Lower lobe of right lung (tissue), 2 donors: ENCODE measurements at places on chromosomes 6 and 20.

GRCh38 chr6:168650671-168651111, 209.7 kb downstream of the SMOC2 start:
- DNase-seq = peak; percentile 70

DNA sequence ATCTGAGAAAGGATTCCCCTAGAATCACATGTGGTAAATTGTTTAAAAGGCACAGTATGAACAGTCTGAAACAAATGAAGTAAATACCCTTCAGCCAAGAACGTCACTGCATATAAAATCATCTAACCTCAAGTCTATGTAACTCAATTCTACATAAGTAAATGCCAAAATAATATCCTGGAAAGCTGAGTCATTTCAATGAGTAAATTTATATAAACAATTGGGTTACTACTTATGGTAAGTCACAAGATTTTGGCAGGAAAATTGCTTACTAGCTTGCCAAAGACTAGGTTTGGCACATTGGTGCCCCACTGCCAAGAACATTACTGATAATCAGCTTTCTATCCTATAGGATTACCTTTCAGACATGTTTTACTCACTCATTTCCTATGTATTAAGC, 8.4 kb downstream of the GMDS start:
- DNase-seq = no peak

- no peak for DNase-seq
Measured at GRCh38 chr6:163999475-164000125, 585.1 kb downstream of the QKI start.

DNA sequence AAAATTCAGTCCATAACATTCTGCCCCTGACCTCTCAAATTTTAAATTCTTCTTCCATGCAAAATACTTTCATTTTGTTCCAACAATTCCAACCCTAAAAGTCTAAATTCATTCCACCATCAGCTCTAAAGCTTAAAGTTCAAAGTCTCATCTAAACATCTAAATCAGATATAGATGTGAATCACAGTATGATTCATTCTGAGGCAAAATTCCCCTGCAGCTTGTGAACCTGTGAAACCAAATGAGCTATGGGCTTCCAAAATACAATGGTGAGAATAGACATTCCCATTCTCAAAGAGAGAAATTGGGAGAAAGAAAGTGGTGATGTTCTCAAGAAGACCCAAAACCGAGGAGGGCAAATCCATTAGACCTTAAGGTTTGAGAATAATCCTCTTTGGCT, 309.8 kb downstream of the HIVEP2 start:
- DNase-seq = no peak

DNA sequence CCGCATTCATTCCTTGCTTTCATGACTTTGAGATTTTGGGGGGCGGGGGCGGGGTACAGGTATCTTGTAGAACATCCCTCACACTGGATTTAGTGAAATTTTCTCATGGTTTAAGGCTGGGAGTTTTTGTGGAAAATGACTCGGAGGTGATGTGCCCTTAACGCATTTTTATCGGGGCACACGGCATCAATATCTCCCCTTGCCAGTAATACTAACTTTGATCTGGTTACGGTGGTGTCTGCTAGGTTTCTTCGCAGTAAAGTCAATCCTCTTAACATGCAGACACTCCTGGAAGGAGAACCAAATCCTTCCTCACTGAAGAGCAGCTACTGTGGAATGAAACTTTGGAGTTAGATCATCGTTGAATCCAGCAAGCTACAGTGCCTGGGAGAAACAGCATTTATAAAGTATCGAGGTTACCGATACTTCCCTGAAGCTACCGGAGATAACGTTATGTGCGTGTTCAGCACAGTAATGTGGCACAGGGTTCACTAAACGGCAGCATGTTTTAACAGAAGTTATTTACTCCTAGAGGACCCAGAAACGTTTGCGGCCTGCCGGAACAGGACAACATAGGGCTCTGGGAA, 1.2 kb upstream of the DYNLRB1 start:
- no peak for DNase-seq

GRCh38 chr6:39907871-39908575, 26.2 kb downstream of the MOCS1 start:
- DNase-seq = no peak

DNA sequence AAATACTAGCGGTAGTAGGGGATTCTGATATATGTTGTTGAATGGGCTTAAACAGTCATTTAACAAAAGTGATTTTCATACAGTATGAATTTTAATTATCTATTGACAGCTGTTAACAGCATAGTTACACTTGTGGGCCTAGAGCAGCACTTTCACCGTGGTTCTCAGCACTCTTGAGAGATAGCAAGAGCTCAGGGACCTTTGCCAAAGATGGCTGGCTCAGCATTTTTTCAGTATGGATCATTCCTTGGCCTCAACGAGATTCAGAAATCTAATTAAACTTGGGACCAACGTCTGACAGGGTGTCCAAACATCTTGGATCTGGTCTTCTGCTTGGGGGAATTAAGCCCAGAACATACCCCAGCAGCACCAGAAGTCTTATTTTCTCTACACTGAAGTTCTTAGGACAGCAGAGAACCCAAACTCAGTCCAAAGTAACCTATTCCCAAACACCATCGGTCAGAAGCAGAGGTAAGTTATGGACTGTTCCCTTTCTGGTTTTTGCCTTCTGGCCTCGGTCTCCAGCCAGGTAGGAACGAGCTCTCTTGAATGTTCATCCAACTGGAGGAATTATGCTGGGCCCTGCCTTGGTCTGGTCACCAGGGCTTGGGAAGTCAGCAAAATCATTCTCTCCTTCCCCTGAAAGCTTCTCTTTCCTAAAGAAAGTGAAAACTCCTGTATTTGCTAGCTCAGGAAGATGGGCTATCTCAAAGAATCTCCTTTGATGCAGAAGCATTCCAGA, 25.7 kb downstream of the PRPH2 start:
- DNase-seq = no peak

DNA sequence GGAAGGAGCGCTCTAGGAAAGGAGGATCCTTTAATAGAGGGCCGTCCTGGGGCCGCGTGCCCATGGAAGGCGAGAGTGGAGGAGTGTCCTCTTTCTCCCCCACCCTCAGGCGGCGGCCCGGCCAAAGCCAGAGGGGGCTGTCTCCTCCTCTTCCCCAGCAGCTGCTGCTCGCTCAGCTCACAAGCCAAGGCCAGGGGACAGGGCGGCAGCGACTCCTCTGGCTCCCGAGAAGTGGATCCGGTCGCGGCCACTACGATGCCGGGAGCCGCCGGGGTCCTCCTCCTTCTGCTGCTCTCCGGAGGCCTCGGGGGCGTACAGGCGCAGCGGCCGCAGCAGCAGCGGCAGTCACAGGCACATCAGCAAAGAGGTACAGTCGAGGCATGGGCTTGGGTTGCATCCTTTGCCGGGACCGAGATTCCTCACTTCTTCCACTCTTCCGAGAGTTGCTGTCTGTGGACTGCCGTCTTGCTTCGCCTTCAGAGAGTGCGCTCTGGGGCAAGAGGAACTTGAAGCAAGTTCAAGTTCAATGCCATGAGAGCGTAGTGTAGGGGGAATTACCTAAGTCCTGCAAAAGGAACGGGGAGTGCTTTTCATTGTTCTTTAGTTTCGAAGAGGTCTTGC, at the start of gene LAMA2:
Gene LAMA2 (plus strand): TSS at position 148 of the 621 bp plus-strand sequence. CDS start 108 bp downstream, at position 256.
- peak; percentile 57 for DNase-seq

- no peak for DNase-seq
Measured at GRCh38 chr20:61523145-61523544, 271.1 kb downstream of the CDH4 start.

GRCh38 chr6:55941702-55942101, 66.3 kb upstream of the BMP5 start:
- DNase-seq = no peak

- no peak for DNase-seq
Measured at GRCh38 chr20:21167261-21167660, 41.4 kb downstream of the KIZ start.

DNA sequence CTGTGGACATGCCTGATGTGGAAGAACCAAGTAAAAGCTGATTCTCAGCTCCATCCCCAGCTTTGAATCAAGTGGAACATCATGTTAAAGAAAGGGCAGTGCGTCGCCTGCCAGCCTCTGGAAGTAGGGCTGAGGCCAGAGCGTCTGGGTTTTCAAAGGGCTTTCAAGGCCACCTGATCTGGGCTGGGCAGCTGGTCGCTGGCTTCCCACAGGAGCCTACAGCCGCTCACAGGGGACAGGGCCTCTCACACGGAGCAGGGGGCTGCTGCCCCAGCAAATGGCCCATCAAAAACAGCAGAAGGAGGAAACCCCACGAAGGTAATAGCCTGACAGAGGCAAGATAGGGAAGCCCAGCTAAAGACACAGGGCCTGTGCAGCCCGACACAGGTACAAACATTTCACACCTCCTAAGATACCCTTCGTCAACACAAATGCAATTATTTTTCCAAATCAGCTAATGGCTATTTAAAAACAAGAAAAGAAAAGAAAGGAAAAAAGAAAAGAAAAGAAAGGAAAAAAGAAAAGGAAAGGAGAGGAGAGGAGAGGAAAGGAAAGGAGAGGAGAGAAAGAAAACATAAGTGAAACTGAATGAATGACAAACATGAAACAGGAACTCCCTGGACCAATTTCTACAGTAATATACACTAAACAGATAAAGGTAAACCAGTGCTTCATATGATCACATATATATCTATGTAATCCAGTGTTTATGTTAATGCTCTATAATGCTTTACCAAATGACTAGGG, 24.8 kb downstream of the RRBP1 start:
- no peak for DNase-seq

DNA sequence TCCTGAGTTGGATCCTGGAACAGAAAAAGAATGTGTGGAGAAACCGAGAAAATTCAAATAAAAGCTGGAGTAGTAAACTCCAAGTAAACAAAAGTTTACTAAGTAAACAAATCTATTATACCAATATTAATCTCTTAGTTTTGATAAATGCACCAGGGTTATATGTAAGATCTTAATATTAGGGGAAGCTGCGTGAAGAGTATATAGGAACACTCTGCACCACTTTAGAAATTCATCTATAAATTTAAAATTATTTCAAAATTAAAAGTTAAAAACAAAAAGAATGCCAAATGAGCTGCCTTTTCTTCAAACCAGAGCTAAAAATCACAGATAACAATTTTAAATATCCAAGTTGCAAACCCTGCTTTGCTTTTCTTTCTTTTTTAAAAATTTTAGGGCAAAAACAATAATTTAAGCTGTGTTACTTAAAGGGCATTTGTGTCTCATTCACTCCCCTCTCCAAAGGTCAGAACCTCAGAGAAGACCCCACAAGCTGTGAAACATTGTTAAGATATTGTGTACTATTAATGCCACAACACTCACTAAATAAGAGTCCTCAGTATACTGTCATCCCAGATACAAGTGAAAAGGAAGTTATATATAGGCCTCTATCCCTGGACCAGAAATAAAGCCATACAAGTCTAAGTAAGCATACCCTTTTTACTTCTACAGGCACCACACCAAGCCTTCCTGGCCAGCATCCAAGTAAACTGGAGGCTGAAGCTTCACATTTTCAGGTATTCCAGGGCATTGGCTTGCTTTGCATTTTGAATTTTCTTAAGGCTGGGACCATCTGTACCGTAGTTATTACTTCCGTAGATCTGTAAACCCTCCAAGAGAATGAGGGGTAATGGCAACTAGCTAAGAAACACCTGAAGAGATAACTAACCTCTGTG, 7.0 kb downstream of the DNAAF9 start:
- no peak for DNase-seq

- no peak for DNase-seq
Measured at GRCh38 chr6:144143878-144144277, 6.4 kb upstream of the STX11 start.

DNA sequence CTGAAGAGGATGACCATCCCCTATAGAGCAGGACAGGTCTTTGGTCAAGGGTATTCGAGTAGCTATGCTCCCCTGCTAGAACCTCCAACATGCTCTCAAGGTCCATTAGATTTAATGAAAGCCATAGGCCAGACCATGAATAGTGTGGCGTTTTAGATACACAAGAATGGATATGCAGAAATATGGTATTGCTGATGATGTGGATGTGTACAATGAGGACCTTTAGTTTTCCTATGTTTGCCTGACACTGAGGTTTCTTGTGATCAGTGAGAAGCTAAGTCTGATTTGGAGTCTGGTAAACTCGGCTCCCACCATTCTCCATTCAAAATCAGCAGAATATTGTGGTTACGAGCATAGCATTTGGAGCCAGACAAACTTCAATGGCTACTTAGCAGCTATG, 125.6 kb downstream of the TSHZ2 start:
- DNase-seq = no peak

DNA sequence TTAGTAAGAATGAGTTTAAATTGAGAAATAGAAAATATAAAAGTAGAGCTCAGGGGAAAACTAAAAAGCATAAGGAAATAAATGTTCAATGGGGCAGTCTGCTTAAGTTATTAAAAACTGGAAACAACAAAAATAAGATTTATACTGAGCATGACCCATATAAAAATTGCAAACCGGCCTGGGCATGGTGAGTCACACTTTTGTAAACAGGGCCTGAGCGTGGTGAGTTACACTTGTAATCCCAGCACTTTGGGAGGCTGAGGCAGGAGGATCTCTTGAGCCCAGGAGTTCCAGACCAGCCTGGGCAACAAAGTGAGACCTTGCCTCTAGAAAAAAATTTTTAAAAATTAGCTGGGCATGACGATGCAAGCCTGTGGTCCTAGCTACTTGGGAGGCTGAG, 74.6 kb downstream of the TMEM244 start:
- no peak for DNase-seq

GRCh38 chr6:166743406-166744222, 116.6 kb upstream of the RPS6KA2 start:
- no peak for DNase-seq

DNA sequence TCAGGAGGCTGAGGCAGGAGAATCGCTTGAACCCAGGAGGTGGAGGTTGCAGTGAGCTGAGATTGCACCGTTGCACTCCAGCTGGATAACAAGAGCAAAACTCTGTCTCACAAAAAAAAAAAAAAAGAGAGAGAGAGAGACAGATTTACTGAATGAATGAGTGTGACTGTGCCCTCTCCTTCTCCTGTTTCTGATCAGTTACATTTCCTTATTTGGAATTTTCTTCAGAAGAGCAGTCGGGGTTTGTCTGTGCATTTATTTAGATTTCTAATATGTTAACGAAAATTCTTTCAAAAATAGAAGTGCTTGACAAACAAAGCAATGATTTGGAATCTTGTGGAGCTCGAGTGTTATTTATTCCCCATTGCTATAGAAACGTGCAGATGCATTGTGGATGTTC, 6.4 kb upstream of the LRRN4 start:
- no peak for DNase-seq

GRCh38 chr6:151393410-151393809, 2.1 kb upstream of the ZBTB2 start:
- no peak for DNase-seq

DNA sequence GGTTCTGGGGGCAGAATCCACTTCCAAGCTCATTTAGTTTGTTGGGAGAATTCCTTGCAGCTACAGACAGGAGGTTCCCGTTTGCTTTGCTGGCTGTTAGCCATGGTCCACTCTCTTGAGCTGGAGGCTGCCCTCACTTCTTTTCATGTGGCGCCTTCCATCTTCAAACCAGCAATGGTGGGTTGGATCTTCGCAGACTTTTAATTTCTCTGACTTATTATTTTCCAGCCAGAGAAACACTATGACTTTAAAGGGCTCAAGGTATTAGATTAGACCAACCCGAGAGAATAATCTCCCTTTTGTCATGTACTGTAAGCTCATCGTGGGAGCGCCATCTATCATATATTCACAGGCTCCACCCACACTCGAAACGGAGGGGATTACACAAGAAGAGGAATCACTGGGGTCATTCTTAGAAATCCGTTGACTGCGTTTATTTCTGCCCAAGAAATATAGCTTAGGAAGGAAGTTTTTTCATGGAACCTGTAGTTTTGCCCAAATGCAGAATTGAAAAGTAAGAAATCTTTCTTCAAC, 38.9 kb downstream of the SAMD5 start:
- no peak for DNase-seq
